ENCODE measurements at places on chromosomes 12 and 14. TPM values are rescaled to one million over a fixed set of nuclear protein-coding genes. Genes with fewer than 3 reads are reported as not detected.

The GYS2 gene
- not detected for polyA plus RNA-seq

The MMP17 gene
- polyA plus RNA-seq = not detected

The DDX23 gene
- polyA plus RNA-seq = 53.2 TPM

The RGS6 gene
- polyA plus RNA-seq = not detected

The TRIM9 gene
- polyA plus RNA-seq = 0.80 TPM

The LRRC10 gene
- polyA plus RNA-seq = not detected

The PYGL gene
- polyA plus RNA-seq = 0.89 TPM

The ANKS1B gene
- not detected for polyA plus RNA-seq

The STYK1 gene
- polyA plus RNA-seq = 1.9 TPM

The NKX2-1 gene
- not detected for polyA plus RNA-seq

The CCDC196 gene
- not detected for polyA plus RNA-seq

The OAS3 gene
- polyA plus RNA-seq = 10.0 TPM

The GSG1 gene
- polyA plus RNA-seq = 2.2 TPM

The MYO1H gene
- polyA plus RNA-seq = not detected

The P2RX2 gene
- polyA plus RNA-seq = not detected

The KLHL33 gene
- polyA plus RNA-seq = not detected

The DEGS2 gene
- polyA plus RNA-seq = 19.7 TPM

The RHNO1 gene
- polyA plus RNA-seq = 16.2 TPM

The C3AR1 gene
- polyA plus RNA-seq = 7.5 TPM

The RASSF9 gene
- polyA plus RNA-seq = 0.45 TPM

The SELPLG gene
- polyA plus RNA-seq = 1.1 TPM

The NEUROD4 gene
- polyA plus RNA-seq = not detected

The INSM2 gene
- polyA plus RNA-seq = 0.01 TPM

The EGLN3 gene
- polyA plus RNA-seq = 17.6 TPM

The LPAR5 gene
- 6.2 TPM for polyA plus RNA-seq

The OR10P1 gene
- polyA plus RNA-seq = not detected

Measured in small intestine (tissue), 16 donors.